ENCODE measurements at places on chromosomes 3 and 15. TPM values are rescaled to one million over a fixed set of nuclear protein-coding genes. Genes with fewer than 3 reads are reported as not detected.

GRCh38 chr3:193825617-193826016 is 232.6 kb downstream of the OPA1 start:
- DNase-seq: no peak
- H3K36me3 ChIP-seq: no peaks in the 10 kb centered on the region
- H3K27me3 ChIP-seq: no peaks in the 10 kb centered on the region
- H3K27ac ChIP-seq: no peak overlapping the region
- H3K4me1 ChIP-seq: no peaks in the 10 kb centered on the region

DNA sequence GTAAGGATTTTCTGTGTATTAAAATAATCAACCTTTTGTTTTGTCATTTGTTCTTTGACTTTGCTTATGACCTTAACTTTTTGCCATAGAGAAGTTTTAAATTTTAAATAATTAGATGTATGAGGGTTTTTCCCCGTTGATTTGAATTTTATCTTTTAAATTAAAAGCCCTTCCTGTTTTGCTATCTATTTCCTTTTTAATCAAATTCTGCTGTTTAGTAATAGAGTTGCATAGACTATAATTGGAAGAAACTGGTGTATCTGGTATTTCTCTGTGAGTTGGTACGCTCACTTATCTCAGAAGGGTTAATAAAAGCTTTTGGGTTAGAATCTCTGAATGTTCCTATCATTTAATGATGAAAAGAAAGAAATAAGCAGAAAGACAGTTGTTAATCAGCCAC is 82.2 kb downstream of the LRRC3B start:
- no peak for DNase-seq
- H3K4me3 ChIP-seq: no peak overlapping the region
- H3K27ac ChIP-seq: no peak overlapping the region
- H3K36me3 ChIP-seq: no peaks in the 10 kb centered on the region
- H3K27me3 ChIP-seq: no peaks in the 10 kb centered on the region
- H3K4me1 ChIP-seq: no peaks in the 10 kb centered on the region

DNA sequence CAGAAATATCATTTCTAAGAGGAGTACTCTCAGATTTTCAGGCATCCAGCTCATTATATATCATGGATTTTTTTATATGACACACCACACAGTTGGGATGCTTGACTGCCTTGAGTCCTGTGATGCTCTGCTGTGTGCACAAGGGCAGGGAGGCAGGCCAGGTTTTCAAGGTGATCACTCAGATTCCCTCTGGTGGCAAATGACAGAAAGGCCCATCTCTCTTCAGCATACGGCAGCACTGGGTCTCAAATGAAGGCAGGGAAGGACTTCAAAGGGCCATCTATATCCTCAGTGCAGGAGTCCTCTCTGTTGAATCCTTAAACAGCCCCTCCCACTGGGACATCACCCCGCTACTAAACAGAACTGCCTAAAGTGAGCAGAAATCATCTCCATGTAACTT is 54.8 kb upstream of the MYO5C start:
- no peaks in the 10 kb centered on the region for H3K27me3 ChIP-seq
- H3K36me3 ChIP-seq: peaks cover 53% of the 10 kb centered on the region
- H3K4me3 ChIP-seq: no peak overlapping the region
- no peak overlapping the region for H3K27ac ChIP-seq
- peaks cover 5% of the 10 kb centered on the region for H3K4me1 ChIP-seq

- peaks cover 12% of the 10 kb centered on the region for H3K4me1 ChIP-seq
- H3K27me3 ChIP-seq: no peaks in the 10 kb centered on the region
- H3K36me3 ChIP-seq: no peaks in the 10 kb centered on the region
These were observed 50.3 kb downstream of the ZMAT3 start for GRCh38 chr3:179021119-179021903.

- no peak for DNase-seq
- H3K4me3 ChIP-seq: no peak overlapping the region
These were observed 67.9 kb upstream of the HEG1 start for GRCh38 chr3:125123451-125124305.

- no peak overlapping the region for H3K27ac ChIP-seq
- H3K36me3 ChIP-seq: no peaks in the 10 kb centered on the region
These were observed 59.2 kb downstream of the RSRC1 start for GRCh38 chr3:158169091-158169491.

GRCh38 chr15:45199136-45199810 is 11.5 kb upstream of the SHF start:
- H3K4me1 ChIP-seq: peaks cover 16% of the 10 kb centered on the region
- H3K36me3 ChIP-seq: no peaks in the 10 kb centered on the region
- peak overlapping the region; percentile 75 for H3K4me3 ChIP-seq
- H3K27me3 ChIP-seq: no peaks in the 10 kb centered on the region

DNA sequence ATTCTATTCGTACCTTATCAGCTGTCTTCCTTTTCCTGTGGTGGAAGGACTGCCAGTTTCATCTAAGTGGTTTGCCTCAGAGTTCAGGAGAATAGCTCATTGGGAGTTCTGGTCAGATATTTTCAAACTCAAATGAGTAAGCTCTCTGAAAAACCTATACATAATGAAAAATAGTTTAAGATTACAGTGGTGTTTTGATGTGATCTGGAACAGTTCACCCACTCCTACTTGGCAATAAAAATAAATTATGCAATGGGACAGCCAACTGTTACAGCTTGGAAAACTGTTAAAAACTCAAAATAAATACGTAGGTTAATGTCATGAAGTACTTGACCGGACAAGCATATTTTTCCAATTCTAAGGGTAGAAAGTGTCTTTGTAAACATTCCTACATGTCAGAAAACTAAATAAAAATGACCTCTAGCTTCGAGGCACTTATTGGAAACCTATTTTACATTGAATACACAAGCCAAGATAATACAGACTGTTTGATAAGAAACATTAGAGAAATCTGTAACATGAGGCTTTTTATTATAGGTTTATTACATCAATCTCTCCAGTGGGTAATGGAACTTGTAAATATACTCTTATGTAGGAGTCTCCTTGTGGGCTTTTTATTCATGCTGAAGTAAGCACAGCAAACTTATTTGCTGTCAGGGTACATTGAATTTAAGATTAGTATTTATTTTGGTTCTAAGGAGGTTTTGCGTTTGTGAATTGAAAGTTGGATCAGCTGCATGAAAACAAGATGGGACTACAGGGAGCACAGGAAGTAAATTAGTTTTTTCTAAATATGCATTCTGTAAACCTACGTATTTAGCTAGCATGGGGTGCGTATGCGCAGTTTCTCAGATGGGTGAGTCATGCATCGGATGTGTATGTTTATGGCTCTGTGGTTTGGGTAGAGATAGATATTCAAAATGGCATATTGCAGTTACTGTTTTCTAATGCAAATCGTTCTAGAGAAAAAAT is 453.1 kb downstream of the IL5RA start:
- no peaks in the 10 kb centered on the region for H3K36me3 ChIP-seq
- H3K27me3 ChIP-seq: no peaks in the 10 kb centered on the region
- no peak for DNase-seq
- no peak overlapping the region for H3K4me3 ChIP-seq

DNA sequence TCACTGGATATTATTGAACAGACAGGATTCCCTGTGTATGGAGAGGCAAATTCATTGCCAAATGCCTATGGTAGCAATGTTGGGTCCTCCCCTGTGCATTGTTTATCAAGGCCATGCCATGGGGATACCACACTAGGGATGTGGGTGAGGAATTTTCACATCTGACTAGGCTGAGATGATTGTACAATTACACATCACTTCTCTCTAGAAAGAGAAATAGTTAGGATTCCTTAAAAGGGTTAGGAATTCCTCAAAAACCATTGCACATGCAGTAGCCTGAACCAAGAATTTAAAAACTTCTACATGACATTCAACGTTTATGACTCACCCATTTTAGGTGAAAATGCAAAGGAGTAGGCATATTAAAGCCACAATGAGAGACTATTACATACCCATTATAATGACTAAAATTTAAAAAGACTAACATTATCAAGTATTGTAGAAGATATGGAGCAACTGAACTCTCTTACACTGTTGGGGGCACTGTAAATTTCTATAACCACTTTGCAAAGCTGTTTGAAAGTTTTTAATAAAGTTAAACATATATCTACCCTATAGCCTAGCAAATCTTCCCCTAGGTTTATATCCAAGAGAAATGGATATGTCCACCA is 175.9 kb downstream of the THRB start:
- DNase-seq: no peak
- H3K4me1 ChIP-seq: no peaks in the 10 kb centered on the region
- H3K27ac ChIP-seq: no peak overlapping the region
- no peaks in the 10 kb centered on the region for H3K27me3 ChIP-seq
- no peaks in the 10 kb centered on the region for H3K36me3 ChIP-seq
- no peak overlapping the region for H3K4me3 ChIP-seq

- DNase-seq: no peak
- no peaks in the 10 kb centered on the region for H3K36me3 ChIP-seq
- H3K4me1 ChIP-seq: no peaks in the 10 kb centered on the region
- peaks cover 6% of the 10 kb centered on the region for H3K27me3 ChIP-seq
- H3K27ac ChIP-seq: no peak overlapping the region
- no peak overlapping the region for H3K4me3 ChIP-seq
These were observed 41.8 kb upstream of the NEO1 start for GRCh38 chr15:73010154-73011152.

The RPL39L gene
- total RNA-seq: 4.8 TPM

The ADCY5 gene
- 5.6 TPM for total RNA-seq
